DMS153 (cell line): ENCODE measurements at places on chromosomes 12 and 14.
A peak's percentile ranks its signal among the peaks of the same experiment; 100 is the strongest.

DNA sequence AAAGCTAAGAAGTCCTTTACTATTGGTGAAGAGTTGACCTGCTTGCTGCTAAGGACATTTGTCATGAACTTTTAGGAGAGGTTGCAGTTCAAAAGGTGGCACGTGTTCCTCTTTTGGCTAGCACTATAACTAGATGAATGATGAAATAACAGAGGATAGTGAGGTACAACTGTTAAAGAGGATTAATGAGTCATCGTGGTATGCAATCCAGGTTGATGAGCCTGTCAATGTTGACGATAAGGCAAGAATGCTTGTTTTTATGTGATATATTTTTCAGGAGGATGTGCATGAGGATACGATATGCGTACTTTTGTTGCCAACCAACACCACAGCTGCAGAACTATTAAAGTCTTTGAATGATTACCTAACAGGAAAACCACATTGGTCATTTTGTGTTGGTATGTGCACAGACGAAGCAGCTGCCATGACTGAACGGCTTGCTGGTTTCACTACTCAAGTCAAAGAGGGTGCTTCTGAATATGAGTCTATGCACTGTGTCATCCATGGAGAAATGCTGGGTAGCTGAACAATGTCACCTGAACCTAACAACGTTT lies 10.6 kb downstream of the CEP128 start:
- DNase-seq: no peak

DNA sequence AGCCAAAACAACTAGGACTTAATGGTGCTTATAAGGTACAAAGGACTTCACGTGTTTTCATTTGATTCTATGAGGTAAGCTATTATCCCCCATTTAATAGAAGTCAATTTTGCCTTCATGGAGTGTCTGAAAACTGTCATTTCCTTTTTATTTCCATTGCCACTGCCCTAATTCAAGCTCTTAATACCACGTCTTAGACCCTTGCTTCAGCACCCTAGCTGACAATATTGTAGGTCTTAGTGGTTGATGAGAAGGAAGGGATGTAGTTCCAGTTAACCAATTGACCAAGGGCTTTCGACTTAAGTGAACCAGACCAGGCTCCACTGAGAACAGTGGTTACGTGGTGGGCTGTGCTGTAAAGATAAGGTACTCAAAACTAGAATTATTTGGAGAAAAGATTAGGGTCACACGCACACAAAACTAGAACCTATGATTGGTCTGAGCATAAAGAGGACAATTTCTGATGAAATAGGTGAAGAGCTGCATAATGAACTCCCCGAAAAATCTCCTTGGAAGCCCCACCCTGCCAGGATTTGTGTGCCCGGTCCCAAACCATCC lies 9.6 kb upstream of the ASIC1 start:
- no peak for DNase-seq

GRCh38 chr14:21071225-21072030 lies 1.3 kb downstream of the ARHGEF40 start:
- peak; percentile 64 for DNase-seq

DNA sequence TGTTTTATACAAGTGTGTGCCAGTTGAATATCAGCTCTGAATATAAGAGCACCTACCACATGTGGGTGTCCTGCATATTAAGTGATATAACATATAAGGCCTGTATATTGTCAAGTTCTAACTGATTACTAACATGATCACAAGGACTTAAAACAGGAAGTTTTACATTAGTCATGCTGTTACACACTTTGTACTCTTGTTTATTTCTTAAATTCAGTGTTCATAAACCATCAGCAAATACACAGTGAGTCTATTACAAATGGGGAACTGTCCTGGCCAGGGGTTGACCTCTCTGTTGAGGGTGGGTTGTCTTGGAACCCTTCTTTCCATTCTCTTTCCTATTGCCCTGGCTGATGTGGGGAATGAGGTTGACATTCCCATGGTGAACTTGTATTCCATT lies 19.1 kb downstream of the HELB start:
- no peak for DNase-seq

DNA sequence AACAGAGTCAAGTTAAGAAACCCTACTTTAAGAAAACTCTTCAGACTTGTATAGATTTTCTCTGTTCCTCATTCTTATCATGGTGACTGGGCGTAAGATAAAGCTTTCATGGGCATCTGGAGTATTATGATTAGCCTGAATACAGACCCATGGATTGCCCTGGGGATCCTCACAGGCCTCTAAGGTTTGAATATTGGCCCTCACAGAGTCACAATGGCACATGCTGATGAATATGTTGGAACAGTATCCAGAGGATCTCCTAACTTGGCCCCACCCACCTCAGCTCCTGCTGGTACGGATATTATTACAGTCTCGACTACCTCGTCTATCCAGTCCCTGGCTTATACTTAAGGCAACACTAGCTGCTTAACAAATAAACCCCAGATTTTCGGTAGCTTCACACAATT lies 8.1 kb downstream of the OSBPL8 start:
- DNase-seq: no peak

DNA sequence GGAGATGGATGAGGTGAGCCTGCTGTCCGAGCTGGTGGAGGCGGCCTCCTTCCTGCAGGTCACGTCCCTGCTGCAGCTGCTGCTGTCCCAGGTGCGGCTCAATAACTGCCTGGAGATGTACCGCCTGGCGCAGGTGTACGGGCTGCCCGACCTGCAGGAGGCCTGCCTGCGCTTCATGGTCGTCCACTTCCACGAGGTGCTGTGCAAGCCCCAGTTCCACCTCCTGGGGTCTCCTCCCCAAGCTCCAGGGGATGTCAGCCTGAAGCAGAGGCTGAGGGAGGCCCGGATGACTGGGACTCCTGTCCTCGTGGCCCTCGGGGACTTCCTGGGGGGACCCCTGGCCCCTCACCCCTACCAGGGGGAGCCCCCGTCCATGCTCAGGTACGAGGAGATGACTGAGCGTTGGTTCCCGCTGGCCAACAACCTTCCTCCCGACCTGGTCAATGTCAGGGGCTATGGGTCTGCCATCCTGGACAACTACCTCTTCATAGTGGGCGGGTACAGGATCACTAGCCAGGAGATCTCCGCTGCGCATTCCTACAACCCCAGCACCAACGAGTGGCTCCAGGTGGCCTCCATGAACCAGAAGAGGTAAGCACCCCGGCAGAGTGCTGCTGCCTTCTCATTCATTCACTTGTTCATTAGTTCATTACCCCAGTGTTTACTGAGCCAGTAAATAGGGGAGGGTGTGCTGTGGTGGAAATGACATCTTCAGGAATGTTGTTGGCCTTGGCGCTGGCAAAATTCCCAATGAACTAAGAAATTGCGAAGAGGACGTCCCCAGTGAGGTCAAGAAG lies 774 bp upstream of the MANSC4 start:
- no peak for DNase-seq

GRCh38 chr14:57291692-57292647 lies 23.2 kb downstream of the AP5M1 start:
- no peak for DNase-seq

DNA sequence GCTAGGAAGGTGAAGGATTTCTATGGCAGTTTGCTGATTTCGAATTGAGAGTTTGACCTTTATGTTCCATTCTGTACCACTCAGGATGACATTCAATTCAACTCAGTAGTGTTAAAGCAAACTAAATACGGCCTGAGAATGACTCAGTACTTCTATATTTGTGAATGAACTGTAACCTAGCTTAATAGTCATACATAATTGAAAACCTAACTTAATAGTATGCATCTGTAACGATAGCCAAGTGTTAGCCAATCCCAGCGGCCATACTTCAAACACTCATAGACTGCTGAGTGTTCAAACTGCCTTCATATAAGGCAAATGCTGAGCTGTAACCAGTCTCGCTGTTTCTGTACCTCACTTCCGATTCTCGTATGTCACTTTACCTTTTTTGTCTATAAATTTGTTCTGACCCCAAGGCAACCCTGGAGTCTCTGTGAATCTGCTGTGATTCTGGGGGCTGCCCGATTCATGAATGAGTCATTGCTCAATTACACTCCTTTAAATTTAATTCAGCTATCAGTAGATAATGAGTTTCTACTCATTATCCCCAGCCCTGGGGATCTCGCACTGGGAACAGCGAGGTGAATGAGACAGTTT lies 98.5 kb upstream of the SLC24A4 start:
- no peak for DNase-seq

DNA sequence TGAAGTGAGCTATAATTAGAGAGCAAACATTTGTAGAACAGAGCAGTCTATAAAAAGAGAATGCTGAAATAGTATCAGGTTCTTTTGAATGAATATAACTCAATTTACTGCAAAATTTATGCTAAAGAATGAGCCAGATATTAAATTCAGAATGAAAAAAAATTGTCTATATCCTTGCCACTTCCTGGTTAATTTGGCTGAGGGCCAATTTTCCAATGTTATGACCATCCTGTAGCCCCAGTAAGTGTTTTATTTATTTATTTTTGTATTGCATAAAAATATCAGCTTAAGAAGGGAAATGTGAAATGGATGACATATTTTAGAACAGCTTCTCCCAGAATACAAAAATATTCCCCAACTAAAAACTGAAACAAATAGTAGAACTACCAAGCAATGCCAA lies 263.4 kb downstream of the SOX5 start:
- DNase-seq: peak; percentile 16

- no peak for DNase-seq
These were observed 101.3 kb downstream of the CACNA1C start for GRCh38 chr12:2154050-2154449.

GRCh38 chr12:127803545-127803944 lies 463.4 kb upstream of the TMEM132C start:
- peak; percentile 25 for DNase-seq

- DNase-seq: no peak
These were observed 36.0 kb upstream of the TRHDE start for GRCh38 chr12:72236071-72236705.

DNA sequence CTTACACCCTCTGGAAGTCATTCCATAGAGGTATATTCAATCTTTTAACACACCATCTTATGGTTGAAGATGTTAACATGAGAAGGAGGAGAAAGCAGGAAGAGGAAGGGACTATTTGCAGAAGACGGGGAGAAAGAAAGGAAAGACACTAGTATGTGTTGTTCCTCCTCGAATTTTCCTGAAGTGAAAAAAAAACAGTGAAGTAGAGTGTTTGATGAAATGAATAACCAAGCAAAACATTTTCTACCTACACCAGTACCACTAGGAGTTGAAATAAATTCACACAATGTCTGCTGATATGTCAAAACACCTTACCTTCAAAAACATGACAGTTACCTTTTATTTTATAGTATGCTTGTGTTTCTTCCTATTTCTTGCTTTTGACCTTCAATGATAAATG lies 1.4 kb upstream of the CNOT2 start:
- DNase-seq: no peak

DNA sequence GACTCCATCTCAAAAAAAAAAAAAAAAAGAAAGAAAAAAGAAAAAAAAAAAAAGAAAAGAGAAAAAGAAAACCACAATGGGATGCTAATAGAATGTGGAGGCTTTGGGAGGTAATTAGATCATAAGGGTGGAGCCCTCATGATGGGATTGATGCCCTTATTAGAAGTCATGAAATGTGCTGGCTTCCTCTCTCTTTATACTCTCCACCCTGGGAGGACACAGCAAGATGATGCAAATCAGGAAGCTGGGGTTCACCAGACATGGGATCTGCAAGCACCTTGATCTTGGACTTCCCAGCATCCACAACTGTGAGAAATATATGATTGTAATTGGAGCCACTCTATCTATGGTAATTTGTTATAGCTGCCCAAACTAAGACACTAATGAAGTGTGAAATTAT lies 13.4 kb upstream of the DRAM1 start:
- DNase-seq: no peak

DNA sequence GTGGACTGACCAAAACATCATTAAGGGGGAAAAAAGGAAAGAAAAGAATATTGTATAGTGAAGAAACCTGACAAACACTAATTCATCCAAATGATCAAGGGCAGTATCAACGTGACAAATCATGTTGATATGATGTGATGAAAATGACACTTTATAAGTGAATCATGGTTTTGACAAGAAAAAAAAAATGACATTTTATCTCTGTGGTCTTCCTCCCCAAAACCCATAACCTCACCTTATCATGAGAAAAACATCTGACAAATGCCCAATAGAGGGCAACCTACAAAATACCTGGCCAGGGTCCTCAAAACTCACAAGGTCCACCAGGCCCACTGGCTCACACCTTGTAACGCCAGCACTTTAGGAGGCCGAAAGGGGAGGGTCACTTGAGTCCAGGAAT lies 13.8 kb downstream of the TMED10 start:
- DNase-seq: no peak

- peak; percentile 15 for DNase-seq
These were observed 4.6 kb downstream of the AP1G2 start for GRCh38 chr14:23562822-23563472.

- DNase-seq: peak; percentile 52
These were observed 48.7 kb upstream of the LALBA start for GRCh38 chr12:48618541-48618940.

GRCh38 chr14:94474581-94475031 lies 1.4 kb downstream of the SERPINA9 start:
- no peak for DNase-seq

GRCh38 chr12:22626406-22626805 lies 1.4 kb downstream of the ETNK1 start:
- DNase-seq: no peak

- DNase-seq: no peak
These were observed 13.3 kb upstream of the MAP3K9 start for GRCh38 chr14:70822530-70823185.
